Fibroblast of villous mesenchyme (primary cell): ENCODE measurements at places on chromosomes 3 and 15.

GRCh38 chr3:193771653-193772421, 178.8 kb downstream of the OPA1 start:
- no peak for DNase-seq

- DNase-seq = no peak
Measured at GRCh38 chr15:70447081-70447480, 316.3 kb downstream of the UACA start.

GRCh38 chr3:66449411-66449974, 51.3 kb downstream of the LRIG1 start:
- DNase-seq = no peak

DNA sequence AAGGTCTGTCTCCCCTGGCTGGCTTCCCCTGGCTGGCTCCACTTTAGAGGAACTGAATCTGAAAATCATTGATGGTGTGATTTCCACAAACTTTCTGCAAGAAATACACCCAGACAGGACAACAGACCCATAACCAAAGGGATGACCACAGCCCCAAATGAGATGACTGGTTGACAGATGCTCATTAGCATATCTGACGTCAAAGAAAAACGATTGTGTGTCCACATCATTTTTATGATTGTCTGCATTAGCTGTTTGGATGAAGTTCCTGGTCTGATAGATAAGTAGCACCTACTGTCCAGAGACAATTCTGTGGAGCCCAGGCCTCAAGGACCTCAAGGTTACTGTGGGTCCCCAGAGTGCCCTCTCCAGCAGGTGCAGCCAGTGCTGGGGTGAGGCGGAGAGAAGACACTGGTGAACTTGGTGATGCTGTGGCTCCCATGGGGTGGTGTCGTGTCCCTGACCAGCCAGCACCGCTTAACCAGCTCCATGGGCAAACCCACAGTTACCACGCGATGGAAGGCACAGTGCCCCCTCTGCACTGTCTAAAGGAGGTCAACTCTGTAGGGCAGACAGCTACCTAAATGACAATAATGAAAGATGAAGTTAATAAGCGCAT, 127.4 kb downstream of the NSMCE3 start:
- no peak for DNase-seq

- peak; percentile 38 for DNase-seq
Measured at GRCh38 chr15:83284559-83285283, at the start of gene BNC1. TSS of gene BNC1 (minus strand) at chr15:83284664. CDS start at chr15:83284628, 36 bp downstream.
